ENCODE measurements at places on chromosomes 11 and 22.

GRCh38 chr11:23453522-23453921 is 593.2 kb upstream of the CCDC179 start:
- DNase-seq: no peak

DNA sequence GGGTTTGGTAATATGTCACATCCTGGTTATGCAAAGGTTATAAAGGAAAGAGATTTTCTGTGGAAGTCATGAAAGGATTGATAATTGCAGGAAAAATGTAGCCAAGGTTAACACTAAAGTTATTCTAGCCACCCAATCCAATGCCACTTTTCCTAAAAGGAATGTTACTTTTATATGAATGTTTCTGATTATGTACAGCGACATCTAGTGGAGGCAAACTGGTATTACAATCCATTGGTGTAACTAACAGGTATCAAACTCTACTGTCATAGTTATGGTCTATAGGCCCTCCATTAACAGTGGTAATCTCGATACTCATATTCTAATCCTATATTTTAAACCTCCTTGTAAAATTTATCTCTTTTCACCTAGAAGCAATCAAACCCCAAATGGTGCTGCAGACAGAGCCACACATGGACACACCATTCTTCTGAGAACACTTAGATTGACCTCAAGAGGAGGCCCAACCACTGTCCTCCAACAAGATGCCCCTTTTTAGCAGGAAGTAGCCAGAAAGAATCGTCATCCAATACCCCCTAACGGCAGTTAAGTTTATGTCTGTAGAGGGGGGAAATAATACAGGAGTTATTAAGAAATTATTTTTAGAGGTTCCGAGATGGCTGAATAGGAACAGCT is 74.9 kb upstream of the RAG2 start:
- peak; percentile 58 for DNase-seq

- DNase-seq: peak; percentile 56
Measured at GRCh38 chr11:94325681-94326080, 21.3 kb downstream of the IZUMO1R start.

DNA sequence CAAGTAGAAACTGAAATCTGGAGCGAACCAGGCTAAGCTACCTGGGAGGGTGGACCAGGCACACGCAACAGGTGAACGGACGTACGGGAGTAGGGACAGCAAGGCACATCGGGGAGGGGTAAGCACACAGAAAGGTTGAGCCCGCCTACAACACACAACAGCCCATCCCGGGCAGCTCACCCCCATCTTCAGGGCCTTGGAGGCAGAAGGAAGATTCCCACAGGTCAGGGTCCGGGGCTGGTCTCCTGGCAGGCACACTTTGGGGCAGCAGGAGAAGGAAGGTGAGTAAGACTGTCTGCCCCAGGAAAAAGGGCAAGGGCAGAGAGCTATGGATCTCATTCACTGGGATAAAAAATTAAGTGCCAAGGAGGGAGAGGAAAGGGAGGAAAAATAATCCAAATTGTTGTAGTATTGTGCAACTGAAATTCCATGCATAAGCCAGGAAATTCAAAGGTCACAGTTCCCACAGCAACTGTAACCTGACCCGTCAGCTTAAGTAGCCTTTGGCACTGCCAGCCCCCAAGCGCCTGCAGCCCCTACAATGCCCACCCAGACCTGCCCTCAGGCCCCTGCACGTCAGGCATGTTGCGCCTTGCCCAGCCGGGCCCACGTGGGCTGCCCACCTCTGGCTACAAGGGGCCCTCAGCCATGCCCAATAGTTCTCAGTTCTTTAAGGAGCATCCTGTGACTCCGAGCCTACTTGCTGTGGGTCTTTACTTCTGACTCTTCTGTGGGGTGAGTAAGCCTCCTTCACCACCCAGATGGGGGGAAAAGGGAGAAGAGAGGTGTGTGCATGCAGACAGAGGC is 51.8 kb downstream of the MICAL3 start:
- peak; percentile 83 for DNase-seq

DNA sequence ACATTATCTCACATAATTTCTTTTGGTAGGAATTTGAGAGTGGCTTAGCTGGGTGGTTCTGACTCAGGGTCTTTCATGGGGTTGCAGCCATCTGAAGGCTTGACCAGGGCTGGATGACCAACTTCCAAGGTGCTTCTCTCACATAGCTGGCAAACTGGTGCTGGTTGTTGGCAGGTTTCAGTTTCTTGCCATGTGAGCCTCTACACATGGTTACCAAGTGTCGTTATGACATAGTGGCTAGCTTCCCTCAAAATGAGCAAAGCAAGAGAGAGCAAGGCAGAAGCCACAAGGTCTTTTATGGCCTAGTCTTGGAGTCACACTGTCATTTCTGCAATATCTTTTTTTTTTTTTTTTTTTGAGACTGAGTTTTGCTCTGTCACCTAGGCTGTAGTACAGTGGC is 4.2 kb upstream of the TFIP11 start:
- no peak for DNase-seq

DNA sequence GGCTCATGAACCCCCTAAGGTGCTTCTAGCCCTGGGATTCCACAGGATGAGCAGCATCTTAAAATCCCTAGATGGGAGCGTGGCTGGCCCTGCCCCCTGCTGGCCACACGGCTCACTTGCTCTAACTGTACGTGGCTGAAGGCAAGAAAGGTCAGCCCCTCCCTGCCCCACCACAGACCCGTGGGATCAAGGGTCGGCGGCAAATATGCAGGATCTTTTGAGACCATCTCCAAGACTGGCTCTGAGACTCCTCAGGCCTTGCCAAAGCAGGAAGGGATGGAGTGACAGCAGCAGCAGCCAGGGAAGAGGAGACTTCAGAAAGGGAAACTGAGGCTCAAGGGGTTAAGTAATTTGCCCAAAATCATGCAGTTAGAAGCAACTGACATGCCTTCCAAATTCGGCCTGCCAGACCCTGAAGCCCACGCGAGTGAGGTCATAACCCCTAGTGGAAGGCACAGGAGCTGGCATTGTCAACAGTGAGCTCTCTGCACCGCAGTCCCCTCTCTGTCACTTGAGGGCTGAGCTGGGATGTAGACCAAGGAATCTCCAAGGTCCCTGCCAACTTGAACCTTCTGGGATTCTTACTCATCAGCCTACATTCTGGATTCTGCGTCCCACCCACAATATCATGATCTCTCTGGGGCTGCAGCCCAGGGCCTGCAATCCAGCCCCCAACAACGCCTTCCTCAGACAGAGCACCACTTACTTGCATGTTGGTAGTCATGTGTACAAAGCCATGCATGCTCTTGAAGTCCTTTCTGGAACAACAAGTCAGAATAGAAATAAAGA is 31.4 kb downstream of the CREB3L1 start:
- peak; percentile 70 for DNase-seq

- DNase-seq: no peak
Measured at GRCh38 chr11:103923451-103923931, 112.9 kb upstream of the DDI1 start.

DNA sequence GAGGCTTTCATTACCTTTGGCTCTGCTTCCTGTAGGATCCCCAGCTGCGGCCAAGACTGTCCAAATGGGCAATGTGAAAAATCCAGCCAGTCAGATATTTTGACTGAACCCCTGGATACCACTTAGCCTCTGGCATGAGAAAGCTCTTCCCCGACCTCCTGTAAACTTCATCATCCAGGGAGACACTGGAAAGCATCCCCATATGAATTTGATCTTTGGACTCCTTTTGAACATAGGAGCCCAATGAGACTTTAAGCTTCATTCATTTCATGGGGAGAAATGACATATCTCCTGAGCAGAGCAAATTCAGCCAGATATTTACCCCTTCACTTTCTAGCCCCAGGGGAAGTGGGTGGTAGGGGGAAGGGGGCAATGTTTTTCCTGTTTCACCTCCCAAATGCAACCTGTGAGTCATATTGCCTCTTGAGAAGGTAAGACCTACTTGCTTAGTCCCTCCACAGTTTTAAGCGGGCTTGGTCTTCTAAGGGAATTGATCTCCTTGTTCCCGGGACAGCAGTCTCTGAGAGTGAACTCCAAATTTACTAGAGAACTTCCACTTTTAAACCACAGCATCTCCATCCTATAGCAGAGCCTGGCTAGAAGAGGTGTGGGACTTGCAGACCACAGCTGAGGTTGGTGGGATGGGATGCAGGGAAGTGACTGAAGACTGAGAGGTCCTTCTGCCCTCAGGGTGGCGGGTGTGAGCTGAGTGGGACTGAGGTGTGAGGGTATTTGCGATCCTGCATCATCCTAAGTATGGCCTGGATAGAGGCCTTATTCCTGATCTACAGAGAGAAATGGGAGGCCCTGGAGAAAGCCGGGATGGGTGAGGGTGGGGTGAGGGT is 20.3 kb upstream of the POU2AF1 start:
- no peak for DNase-seq

GRCh38 chr11:76524461-76524860 is 79.6 kb downstream of the EMSY start:
- DNase-seq: peak; percentile 6

DNA sequence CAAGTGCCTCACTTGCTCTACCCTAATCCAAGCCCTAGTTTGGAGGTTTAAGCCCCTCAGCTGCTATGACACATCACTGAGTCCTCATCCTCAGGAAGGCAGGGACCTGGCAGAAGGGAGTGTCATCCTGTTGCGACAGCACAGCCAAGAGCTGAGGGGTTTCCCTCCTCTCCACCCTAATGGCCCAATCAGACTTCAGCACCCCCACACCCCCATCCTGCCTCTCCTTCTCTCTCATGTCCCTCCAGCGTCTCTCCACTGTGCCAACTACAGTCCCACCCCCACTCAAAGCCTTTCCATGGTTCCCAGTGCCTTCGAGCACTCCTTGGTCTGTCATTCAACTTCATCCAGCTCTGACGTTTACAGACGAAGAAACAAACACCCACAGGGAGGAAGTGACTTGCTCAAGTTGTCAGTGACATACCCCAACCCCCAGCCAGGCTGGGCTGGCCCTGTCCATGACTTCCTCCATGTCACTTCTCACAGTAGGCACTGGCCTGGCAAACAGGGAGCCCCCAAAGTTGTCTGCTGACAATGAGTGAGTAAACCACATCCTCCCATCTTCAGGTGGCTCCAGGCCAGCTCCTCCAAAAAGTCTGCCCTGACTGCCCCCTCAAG is 15.6 kb downstream of the ARAP1 start:
- DNase-seq: peak; percentile 70

GRCh38 chr11:79040348-79040747 is 400.5 kb downstream of the TENM4 start:
- peak; percentile 83 for DNase-seq

DNA sequence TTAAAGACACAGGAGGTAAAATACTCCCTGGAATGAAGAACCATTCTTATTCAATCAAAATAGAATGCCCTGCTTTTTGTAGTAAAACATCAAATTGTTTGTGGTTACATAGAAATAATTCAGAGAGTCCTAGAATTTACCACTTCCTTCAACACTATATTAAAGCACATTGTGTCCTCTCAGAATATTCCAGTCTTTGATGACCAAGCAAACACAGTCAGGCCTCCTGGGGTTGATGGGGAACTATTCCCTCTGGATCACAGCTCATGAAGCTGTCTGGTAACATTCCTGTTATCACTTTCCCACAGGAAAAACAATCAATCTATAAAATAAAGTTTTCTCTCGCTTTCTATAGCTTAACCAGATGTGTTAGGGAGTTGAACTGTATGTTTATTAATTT is 389.3 kb downstream of the KCNA4 start:
- DNase-seq: no peak

DNA sequence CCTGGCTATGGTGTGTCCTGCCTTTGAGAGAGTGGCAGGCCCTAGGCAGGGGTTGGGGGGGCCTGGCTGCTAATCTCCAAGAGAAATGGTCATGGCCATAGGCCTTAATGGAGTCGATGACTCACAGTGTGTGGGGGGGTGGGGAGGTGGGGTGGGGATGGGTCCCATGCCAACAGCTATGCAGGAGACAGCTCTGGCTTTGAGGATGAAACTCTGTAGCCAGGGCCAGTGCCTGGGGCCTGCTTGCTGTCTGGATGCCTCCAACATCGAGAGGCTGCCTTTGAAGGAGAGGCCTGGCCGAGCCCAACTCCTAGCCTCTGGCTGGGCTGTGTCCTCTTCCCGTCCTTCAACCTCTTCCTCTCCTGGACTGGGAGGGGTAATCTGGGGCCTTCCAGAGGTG is 23.9 kb upstream of the TSPAN18 start:
- DNase-seq: no peak

DNA sequence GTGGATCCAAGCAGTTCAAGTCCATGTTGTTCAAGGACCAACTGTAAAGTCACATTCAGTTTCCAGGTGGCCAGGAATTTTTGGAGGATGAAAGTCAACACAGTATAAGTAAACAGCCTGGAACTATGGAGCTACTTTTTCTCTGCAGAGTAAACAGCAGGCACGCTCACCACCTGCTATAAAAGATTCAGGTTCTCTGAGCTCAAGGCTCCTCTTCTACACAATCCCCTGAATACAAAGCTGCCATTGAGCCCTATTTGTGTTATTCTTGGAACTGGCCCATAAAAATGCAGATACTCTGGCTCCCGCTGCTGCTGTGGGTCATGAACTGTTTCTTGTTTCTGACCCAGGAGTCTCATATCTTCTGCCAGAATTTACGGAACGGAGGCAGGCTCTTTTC is 56.9 kb upstream of the PRR5 start:
- DNase-seq: no peak

DNA sequence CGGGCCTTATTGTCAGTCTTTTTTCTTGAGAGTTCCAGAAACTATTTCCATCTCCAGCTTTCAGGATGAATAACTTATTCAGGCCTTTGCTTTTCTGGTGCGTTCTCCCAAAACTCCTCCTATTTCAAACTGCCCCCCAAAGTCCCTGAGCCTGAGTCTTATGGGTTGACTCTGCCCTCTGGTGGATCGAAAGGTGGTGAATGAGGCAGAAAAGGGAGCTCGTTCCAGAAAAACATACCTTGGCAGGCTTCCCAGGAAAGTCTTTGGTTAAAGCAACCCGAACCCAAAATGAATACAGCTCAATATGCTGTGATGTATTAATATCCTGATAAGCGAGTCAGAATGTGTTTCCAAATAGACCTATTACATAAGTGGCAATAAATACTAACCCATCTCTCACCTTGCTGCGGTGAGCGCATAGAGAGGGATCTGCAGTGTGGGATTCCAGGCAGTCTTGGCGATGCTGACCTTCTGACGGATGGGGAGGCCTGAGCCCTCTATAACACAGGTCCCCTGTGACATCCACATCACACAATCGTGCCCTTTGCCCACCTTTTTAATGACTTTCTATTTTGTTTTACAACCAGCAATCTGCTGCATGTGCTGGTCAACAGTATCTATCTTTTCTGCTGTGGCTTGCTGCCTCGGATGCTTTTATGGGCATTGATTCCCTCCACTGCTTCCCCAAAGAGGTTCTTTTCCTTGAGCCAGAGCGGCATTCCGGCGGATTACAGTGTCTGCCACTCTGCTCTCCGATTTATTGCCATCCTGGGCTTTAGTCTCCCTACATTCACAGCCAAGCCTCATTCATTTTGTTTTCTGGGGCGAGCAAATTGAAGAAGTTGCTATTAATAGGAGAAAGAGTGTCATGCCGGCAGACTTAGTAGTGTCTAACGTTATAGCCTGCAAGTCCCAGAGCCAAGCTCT is 756.8 kb downstream of the NTM start:
- peak; percentile 90 for DNase-seq
